ENCODE measurements at places on chromosomes 16 and 17.

DNA sequence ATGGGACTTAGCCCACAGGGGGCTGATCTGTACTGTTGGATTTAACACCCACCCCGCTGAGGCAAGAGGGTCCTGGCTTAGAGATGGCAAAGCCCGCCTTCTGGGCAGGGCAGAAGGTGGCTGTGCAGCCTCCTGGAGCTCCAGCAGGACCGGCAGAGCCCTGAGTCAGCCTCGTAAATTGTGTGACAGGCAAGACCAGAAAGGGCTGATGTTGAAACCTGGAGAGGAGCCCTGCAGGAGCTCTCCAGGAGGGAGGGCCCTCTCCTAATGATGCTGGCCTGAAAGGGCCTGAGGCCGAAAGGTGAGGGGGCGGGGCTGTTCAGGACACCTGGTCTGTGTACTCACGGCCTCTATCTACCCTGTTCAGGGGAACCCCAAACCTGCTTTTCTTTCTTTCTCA, 22.5 kb upstream of the MYO15B start:
- DNase-seq: no peak

GRCh38 chr17:46007461-46007965, 8.5 kb downstream of the STH start:
- no peak for DNase-seq

DNA sequence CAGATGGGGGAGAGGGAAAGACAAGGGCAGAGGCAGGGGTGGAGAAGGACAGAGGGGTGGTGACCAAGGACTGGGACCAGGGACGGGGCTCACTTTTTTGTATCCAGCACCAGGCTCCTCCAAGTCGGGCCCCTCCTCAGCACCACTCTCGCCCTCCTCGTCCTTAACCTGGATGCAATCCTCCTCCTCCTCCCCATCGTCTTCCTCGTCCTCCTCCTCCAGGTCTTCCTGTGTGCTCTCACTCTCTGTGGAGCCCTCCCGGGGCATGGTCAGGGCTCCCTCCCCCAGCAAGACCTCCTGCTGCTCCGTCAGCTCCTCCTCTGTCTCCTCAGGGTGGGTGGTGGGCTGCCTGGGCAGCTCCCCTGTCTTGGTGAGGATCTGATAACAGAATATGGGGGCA, 16.8 kb downstream of the G6PC3 start:
- no peak for DNase-seq

DNA sequence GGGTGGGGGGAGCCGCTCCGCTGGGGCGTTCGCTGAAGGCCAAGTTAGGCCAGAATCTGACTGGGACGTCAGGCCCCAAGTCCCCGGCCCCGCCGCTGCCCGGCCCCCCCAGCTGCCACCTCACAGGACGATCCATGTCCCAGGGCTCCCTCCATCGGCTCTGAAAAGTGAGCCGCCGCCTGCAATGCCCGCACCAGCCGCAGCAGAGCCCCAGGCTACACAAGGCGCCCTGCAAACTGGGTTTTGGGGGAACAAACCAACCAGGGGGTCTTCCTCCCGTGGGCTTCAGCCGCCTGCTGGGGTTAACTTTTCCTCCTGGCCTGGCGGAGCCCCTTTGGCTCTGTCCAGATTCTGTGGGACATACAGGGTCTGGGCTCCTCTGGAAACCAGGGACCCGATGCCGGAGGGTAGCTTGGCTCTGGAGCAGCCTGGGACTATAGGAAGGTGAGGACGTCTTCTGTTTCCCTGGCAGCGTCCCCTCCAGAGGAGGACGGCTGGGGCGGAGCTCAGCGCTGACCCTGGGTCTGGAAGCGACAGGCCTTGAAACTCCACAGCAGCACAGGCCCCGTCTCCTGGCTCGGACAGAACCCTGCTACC, 835 bp downstream of the NME4 start:
- DNase-seq: peak; percentile 78

DNA sequence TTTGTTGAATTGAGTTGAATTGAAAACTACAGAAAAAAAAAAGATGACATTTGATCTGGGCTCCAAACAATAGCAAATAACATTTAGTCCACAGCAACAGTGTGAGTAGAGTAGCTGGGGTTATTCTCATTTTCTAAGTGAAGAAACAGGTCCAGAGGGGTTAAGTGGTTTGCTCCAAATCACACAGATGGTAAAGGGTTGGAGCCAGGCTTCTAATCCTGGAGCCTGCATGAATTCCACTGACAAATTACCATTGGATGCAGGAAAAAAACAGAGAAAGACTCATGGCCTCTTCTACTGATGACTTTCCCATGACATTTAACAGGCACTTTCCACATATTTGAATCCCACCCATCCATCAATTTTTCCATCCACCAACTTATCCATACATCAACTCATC, 182.4 kb downstream of the HS3ST4 start:
- DNase-seq: no peak

DNA sequence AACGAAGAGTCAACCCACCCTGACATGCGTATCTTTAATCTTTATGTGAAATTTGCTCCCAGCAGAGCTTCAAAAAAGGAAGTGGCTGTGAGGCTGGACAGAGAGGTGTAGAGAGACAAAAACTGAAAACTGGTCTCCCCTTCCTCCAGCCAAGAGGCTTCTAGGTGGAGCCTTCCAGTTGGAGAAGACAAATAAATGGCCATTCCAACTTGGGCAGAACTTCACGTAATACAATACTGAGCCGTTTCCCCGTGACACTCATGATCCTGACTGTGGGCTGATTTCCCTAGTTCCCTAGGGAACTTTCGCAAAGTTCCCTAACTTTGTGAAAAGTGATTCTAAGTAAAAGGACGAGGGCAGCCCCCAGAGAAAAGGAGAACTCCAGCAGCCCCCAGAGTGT, 78.8 kb downstream of the ZFHX3 start:
- DNase-seq: no peak

DNA sequence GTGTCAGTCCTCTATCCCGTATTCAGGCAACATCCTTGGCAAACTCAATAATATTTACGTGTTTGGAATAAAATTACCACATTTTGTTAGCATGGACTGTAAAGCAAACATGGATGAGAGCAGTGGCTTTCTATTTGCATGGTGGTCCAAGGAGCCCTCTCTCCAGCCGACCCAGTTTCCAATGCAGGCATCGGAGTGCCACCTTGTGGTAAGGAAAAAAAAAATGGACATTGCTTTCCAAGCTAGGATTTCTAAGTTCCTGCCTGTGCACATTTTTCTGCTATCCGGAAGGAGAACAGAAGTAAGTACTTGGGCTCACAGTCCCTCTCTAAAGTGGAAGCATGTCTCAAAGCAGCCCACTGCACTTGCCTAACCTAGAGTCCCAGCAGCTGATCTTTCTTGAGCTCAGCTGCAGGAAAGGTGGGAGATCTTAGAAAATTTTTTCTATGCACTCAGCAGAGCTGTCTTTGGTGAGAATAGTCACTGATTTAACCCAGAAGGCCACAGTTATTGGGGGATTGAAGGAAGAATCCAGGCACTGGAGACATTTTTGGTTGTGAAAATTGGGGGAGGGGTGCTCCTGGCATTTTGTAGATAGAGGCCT, 46.0 kb upstream of the ERCC4 start:
- peak; percentile 23 for DNase-seq

- no peak for DNase-seq
Measured at GRCh38 chr17:73126716-73127473, 34.4 kb upstream of the SLC39A11 start.

All from DMS53 (cell line).